ENCODE measurements at places on chromosomes 5 and 9.

GRCh38 chr5:35269006-35269405, 38.7 kb upstream of the PRLR start:
- no peak for DNase-seq

GRCh38 chr5:141694479-141694878, 12.4 kb upstream of the ARAP3 start:
- DNase-seq: no peak

DNA sequence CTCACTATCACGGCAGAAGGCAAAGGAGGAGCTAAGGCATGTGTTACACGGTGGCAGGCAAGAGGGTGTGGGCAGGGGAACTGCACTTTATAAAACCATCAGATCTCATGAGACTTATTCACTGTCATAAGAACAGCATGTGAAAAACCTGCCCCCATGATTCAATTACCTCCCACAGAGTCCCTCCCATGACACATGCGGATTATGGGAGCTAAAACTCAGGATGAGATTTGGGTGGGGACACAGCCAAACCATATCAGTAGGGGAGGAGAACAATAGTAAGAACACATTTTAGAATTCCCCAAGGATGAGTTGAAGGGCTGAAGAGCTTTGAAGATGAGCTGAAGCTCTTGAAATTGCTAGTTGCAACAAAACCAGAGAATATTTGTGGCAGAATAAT, 287.9 kb downstream of the SMARCA2 start:
- no peak for DNase-seq

GRCh38 chr5:766666-767431, 17.7 kb downstream of the ZDHHC11B start:
- no peak for DNase-seq

DNA sequence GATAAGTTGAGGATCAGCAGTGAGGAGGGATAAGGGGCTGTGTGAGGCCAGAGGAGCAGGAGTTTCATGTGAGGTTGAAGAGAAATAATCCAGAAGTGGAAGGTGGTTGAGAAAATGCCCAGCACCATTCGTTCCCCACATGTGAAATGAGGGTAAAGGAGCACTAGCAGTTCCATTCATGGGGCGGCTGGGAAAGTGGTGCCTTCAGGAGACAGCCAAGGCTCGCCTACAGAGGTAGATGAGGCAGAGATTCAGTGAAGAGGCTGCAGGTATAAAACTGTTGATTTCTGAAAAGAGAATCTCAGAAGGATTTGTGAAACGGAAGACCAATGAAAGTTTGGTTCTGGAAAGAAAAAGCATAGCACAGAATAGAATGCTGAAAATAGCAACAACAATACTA, 272.6 kb downstream of the MSX2 start:
- no peak for DNase-seq

GRCh38 chr9:137762414-137763061, 115.0 kb upstream of the CACNA1B start:
- DNase-seq: no peak

DNA sequence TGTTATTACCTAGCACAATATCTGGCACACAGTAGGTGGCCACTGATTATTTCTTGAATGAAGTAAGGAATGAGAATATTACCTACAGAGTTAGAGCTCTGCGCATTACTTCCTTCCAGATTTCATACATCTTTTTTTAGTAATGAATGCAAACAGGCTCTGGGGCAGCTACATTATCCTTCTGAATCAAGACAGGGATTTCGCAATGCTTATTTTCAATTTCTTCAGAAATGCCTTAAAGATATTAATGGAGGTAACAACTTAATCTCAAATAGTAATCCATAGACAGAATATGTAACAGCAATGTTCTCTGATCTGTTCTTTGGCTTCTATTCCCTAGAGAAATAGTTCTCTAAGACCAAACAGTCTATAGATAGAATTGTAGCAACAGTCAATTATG, 32.6 kb downstream of the CDKN2A start:
- no peak for DNase-seq

DNA sequence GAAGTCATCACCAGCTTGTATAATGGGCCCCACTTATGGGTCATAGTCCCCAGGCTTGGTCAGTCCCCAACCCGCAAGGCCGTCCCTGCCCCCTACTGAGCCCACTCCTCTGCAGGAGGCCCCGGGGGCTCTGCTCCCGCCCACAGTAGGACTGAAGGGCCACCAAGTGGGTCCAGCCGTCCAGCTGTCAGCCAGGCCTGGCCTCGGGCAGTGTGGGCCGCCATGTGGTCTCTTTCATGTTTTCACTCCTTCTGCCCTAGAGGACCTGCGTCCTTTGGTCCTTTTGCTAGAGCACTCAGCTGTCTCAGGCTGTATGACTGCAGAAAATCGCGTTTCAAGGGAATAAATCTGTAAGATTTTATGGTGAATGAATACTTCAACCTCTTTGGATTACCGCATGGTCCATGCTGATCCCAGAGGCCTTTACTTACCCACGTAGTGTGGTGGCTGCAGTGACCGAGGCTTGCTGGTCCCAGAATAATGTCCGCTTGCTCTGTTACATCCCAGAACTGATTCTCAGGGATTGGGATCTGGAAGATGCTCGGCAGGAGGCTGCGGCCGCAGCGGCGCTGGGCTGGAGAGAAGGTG, 105.7 kb upstream of the FAM120A start:
- no peak for DNase-seq

Data from bronchial epithelial cell (primary cell).